ENCODE measurements at places on chromosomes 1 and 21. TPM values are rescaled to one million over a fixed set of nuclear protein-coding genes. Genes with fewer than 3 reads are reported as not detected.

- DNase-seq: no peak
These were observed 18.2 kb downstream of the CNTN2 start for GRCh38 chr1:205061227-205061626.

DNA sequence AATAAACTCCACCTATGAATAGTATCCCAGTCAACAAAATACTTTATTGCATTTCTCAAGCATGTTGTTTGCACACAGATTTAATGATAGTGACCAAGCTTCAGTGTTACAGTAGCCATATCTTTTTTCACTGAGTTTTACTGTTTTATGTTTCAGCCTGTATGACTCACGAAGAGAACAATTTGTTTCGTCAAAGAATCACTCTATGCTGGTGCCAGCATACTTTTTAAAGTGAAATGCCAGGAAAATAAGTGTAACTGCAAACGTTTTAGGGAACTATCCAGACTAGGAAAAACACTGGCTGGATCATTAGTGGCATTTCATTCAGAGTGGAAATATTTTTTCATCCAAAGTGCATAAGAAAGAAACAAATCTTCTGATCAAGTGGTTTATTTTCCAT lies 210.8 kb downstream of the COL11A1 start:
- no peak for DNase-seq

- DNase-seq: no peak
These were observed 30.7 kb downstream of the FOXO6 start for GRCh38 chr1:41391834-41392527.

DNA sequence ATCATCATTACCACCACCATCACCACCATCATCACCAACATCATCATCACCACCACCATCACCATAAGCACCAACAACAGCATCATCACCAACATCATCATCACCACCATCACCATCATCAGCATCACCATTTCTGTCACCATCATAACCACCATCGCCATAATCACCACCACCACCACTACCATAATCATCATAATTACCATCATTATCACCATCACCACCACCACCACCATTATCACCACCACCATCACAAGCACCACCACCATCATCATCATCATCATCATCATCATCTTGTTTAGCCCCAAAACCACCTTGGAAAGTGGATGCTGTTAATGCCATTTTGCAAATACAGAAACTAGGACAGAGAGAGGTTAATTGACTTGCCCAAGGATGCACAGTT lies 22.5 kb downstream of the CAMK2N1 start:
- DNase-seq: no peak

MYBPH gene
- polyA plus RNA-seq: 0.07 TPM

DNA sequence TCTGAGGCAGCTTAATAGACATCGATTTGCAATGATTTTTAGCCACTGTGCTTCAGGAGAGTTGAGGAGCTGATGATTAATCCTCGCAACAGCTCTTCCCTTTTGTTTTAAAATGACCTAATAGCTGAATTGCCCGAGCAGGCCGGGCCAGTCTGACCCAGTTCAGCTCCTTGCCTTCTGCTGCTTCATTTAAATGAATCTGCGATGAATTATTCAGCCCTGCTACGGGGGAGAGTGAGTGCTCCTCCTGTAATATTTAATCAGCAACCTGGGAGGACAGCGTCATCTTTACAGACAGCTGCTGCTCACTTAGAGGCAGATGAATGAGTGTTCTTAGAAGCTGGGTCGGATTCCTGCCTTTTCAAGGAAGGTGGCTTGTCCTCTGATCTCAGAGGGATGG lies 325.1 kb downstream of the CAMTA1 start:
- no peak for DNase-seq

DNA sequence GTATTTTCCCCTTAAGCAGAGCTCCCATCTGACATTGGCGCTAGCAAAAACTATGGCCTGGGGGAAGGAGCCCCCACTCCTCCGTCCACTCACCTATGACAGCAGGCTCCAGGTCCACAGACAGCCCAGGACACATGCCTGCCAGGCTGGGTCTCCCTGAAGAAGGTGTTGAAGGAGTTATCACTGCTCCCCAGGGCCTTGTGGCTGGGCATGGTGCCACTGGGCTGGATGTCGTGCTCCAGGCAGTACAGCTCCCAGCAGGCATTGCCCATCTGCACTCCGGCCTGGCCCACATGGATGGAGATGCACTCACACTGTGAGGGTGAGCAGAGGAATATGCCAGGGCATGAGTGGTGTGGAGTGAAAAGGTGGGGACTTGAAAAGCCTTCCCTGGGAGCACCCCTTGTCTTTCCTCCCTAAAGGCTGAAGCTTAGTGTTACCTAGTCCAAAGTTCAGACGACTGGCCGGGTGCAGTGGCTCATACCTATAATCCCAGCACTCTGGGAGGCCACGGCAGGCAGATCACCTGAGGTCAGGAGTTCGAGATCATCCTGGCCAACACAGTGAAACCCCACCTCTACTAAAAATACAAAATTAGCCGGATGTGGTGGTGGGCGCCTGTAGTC lies 30.0 kb downstream of the RABIF start:
- DNase-seq: no peak

HSD3B1 gene
- 0.54 TPM for polyA plus RNA-seq

NR1I3 gene
- polyA plus RNA-seq: 1.3 TPM

DNA sequence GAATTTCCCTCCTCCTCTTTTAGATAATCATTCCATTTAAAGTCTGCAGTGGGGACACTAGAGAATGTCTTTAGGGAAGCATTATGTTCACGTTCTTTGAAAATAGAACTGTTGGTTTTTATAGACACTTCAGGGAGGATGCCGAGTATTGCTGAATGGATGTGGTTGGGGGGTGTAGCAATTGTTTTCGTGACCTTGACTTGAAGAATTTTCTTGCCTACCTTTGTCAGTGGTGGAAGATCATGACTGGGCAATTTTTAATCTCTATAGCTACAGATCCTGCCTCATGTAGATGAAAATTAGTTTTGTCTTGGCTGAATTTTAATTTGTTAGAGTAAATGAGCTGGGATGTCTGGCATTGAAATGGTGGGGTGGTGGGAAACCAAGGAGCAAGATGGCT lies 3.8 kb downstream of the SMG7 start:
- no peak for DNase-seq

RGSL1 gene
- not detected for polyA plus RNA-seq

GRCh38 chr1:116110567-116111523 lies at the start of gene MAB21L3:
TSS of gene MAB21L3 (plus strand) at chr1:116111399. CDS start at chr1:116112616, 1,217 bp downstream.
- no peak for DNase-seq

DNA sequence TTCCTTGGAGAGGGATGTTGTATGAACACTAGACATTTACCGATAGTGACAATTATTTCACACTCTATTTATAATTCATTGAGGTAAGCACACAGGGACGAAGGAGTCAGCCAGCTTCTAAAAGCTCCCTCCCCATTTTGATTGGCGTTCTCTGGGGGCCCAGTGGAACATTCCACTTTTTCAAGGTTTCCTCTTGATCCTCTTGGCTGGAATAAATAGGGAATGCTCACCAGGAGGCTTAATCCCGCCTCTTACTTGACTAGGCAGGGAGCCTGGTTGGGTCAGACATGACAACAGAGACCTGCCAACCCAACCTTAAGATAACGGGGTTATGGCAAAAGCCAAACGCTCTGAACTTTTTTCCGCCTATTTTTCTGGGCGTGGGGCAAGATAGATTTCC lies 974 bp downstream of the ACTN2 start:
- no peak for DNase-seq
